RPMI8226 (cell line): ENCODE measurements at places on chromosomes 6 and 20.

DNA sequence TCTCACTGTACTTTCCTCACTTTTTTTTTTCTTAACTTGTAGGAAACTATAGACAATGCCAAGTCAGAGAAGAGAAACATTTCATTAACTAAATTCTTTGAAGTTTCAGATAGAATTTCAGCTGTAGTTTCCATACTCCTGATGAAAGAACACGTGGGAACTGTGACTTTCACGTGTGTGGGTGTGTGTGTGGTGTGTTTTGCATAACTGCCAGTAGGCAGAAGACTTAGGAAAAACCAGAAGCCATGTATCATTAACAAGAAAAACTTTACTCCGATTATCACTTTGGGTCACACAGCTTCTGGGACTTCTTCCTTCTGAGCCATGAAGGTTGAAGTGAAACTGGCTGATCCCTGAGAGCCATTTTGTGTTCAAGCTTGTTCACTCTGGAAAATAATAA is 483.3 kb downstream of the TFAP2B start:
- no peak for DNase-seq

DNA sequence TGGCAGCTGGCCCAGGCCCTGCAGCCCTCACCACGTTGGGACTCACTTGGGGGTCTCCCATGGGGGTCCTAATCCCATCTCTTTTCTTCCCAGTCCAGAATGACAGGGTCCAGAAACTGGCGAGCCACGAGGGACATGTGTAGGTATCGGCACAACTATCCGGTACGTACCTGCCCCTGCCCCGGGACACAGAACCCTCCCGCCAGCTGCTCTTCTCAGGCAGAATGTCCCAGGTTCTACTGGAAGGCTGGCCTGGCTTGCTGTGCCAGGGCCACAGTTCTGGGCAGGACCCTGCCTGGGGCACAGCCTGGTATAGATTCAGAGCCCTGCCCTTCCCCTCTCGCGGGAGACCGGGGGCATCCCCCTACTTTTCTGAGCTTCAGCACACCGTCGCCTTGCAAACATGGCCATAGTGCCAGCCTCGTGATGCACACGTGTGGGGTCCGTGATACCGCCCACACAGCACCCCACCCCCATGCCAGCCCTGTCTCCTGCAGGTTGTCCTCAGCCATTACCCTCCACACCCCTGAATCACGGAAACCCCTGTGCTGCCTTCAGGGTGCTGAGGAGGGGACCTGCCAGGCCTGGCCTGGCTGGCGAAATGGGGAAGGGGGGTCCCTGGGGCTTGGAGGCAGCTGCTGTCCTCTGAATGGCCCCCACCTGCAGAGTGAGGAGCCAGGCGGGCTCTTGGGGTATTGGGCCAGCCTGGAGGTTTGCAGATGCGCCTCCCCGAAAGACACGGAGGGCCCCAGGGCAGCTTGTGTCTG is 3.0 kb downstream of the OGFR start:
- no peak for DNase-seq

- no peak for DNase-seq
Measured at GRCh38 chr6:37501632-37502491, 2.2 kb upstream of the CCDC167 start.

DNA sequence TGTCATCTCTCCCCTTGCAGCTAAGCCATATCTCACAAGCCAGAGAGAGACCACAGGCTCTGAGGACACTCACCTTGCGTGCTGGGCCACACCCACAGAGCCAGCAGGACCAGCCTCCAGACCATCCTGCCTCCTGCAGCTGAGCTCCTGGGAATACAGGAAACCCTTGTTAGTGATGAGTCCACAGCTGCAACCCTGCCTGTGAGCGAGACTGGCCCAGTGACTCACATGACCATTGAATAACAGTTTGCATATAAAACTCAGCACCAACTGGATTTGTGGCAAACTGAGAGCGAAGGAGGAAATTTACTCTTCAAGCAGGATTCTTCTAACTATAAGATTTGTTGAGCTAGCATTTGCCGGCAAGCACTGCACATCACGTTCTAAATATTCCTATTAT is 3.0 kb downstream of the THBS2 start:
- no peak for DNase-seq

DNA sequence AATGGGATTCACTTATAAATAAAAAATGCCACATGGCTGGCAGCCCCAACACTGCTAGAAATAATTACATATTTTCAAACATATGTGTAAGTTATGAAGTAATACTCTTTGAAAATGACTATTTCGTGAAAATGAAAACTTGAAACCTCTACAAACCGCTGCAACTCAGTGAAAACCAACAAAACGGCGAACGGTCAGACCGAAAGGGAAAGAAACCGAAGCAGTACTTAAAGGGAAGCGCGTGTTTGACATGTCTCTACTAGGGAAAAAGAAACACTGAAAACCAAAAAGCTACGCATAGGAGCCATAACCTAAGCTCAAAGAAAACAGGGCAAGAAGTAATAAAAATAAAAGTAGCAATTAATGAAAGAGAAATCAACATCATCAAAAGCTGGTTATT is 121.0 kb upstream of the GGTLC1 start:
- no peak for DNase-seq
